Peyer's patch (tissue), 4 donors: ENCODE measurements at places on chromosomes 5 and 9. TPM values are rescaled to one million over a fixed set of nuclear protein-coding genes. Genes with fewer than 3 reads are reported as not detected.

DNA sequence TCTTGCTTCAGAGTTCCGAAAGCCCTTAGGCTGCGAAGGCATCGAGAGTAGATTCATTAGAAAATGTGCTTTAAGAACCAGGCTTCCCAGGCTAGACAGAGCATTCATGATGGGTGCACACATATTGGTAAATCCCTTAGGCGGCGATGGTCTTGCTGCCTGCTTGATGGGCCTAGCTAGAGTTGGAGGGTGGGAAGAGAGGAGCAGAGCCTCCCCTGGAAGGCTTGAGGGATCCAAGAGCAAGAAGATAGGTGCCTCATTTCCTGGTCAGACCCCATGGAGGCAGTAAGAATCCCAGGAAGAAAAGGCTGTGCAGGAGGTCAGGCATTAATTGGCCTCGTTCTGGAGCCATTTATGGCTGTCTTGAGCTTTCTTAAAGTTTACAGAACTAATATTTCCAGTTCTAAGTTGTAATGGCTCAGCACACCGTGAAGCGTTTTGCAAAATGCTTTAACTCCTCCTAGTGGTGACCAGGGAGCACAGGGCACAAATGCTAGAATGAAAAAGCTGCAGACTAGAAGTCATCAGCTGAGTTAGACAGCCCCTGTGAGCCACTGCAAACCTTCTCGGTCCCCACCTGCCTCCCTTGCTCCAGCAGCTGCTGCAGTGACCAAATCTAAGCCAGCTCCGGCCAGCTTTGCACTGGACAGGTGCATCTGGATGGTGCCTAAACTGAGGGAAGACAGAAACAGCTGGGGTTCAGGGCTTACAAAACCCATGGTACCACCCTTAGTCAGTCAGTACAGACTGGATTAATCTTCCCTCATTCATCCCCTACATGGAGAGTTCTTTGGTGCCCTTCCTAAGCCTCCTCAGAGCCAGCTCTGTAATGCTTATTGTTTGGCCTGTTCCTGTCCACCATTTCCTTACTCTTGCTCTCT lies 14.7 kb downstream of the SLC45A2 start:
- no peak for DNase-seq

The SPINK6 gene
- total RNA-seq = not detected

The ADGRD2 gene
- total RNA-seq = not detected

DNA sequence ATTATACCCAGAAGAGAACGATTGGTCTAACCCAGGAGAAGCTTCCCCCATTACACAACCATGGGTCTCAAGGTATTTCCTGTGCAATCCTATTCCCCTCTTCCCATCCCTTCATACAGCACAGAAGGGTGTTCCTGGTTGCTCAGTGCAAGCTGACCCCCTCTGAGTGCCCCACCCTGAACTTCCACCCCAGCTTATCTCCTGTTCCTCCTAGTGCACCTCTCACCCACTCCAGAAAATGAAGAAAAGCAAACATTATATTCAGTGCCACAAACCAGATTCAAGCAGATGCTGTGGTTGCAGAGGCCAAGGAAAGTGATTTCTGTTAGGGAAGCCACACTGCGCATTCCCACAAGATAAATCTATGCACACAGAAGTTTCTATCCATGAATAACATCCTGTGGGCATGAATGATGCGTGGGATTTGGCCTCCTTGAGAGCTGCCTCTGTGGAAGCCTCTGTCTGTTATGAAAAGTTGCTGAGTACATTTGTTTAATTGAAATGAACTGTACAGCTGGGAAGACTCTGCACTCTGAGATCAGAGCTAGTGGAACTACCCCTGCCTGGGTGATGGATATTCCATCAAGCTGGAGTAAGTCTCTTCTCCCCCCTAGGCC lies 2.2 kb upstream of the OR2S2 start:
- no peak for DNase-seq

GRCh38 chr5:685262-686171 lies 7.6 kb downstream of the TPPP start:
- DNase-seq = peak; percentile 7

DNA sequence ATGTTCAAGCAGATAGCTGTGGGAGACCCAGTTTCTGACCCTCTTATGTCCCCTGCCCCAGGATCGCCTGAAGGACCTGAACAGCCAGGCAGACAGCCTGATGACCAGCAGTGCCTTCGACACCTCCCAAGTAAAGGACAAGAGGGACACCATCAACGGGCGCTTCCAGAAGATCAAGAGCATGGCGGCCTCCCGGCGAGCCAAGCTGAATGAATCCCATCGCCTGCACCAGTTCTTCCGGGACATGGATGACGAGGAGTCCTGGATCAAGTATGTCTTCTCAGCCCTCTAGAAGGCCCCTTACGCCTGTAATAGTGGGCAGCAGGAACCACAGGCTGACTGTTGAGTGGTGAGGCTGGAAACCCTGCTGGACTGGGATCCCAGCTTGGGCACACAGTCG lies 41.1 kb downstream of the DYNC2I2 start:
- DNase-seq = no peak

DNA sequence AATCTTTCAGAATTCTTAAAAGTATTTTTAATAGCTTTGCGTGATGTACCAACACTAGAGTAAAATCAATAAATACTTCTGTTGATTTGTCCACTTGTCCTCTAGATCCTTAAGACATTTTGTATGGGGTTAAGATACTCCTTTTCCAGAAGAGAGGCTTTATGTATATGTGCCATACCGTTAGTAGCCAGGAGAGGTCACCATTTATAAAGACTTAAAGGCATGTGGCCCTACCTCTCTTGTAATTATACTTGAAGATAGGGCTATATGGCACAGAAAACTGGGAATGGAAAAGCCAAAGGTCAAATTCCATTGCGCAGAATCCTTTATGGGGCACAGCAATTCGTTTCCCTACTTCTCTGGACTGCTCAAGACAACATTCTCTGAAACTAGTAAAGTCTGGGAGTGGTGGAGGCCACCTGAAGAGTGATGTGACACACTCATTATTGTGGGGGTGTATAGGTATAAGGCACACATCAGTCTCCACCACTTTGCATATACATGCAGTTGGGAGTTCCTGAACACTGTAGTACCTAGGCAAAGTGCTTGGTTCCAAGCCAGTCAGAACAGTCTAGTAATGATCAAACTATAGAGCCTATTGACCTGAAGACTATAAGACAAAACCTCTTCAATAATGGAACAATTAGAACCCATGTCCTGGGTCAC lies 140.1 kb upstream of the FBXL17 start:
- no peak for DNase-seq

The CYLC2 gene
- not detected for total RNA-seq

GRCh38 chr5:169960659-169961058 lies 19.6 kb downstream of the INSYN2B start:
- DNase-seq = no peak

DNA sequence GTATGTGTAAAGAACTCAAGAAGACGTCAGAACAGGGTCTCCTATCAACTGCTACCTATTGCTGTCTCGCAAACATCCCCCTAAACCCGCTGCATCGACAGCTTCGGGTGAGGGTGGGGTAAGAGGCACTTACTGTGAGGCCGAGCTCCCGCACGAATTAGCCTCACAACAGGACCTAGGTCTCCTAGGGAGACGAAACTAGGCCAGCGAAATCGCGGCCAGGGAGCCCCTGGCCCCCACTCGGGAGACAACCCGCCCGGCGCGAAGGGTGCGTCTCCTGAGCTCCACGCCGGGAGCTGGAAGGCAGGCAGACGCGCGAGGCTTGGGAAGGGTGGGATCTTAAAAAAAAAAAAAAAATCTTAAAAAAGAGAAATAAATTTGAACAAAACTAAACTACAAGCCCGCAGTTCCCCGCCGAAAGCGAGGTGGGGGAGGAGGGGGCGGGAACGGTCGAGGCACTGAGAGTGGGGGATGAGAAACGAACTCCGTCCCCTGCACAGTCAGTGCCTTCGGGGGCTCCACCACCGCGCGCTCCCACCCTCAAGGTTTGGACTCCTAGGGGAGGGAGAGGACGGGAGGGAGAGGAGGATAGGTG lies 33.0 kb upstream of the NFIB start:
- DNase-seq = no peak

The IL4 gene
- total RNA-seq = not detected

GRCh38 chr5:45334939-45335338 lies 361.2 kb downstream of the HCN1 start:
- no peak for DNase-seq

- DNase-seq = peak; percentile 67
These were observed 4.8 kb upstream of the ST6GALNAC4 start for GRCh38 chr9:127921557-127922120.

DNA sequence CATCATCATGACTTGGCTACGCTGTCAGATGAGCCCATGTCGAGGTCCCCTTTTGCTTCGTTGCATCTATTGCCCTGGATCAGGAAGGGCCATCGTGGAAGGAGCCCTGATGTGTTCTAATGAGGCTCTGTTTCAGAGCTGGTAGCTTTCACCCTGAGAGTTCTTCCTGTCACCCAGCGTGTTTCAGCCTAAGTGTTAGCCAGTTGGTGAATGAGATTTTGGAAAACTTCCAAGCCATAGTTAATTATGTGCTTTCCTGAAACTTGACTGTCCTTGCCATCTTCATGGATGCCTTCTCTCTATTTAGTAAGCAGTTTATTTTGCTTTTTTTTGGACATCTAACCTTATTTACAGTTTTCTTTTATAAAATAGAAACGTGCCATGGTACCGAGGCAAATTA lies 1695.4 kb upstream of the WWC1 start:
- DNase-seq = no peak

DNA sequence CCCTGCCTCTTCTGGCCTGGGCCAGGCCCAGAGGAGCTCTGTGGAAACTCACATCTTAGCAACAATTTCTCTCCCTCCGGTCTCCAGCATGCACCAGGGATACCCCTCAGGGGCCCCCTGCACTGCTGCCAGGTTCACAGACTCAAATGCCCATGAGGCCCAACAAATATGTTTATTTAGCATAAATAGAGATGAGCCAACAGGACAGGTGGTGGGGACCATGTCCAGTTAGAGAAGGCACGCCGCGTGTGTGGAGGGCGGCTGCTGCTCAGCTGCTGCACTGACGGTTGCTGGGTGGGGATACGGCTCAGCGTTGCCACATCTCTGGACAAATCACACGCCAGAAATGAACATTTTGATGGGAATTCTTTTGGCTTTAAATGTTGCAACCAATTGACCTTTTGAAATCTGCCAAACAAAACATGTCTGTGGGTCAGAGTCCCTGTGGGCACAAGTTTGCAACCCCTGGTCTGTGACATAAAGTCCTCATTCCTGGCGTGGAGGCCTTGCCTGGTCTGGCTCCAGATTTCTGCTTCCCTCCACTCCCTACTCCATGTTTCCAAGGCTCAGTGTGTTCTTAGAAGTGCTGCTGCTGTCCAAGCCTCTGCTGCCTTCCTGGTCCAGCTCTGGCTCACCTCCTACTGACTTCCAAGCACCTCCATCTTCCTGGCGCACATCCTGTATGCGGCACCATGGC lies 88.9 kb downstream of the AMBP start:
- peak; percentile 46 for DNase-seq

The PHF2 gene
- total RNA-seq = 26.4 TPM

DNA sequence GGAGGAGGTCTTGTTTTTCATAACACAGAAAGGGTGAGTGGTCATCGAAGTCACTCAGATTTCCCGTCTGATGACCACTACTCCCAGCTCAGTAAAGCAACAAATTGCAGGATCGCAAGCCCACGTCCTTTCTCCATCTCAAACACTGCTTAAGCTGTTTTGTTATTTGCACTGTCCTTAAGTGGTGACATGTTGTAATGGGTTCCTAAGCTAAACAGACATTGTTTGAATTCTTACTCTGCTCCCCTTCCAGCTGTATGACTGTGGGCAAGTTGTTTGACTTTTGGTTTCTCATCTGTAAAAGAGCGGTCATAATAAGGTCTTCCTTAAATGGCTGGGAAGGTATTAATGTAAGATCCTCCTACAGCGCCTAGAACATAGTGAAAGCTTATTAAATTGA lies 62.8 kb upstream of the EQTN start:
- DNase-seq = no peak

The PRDM9 gene
- not detected for total RNA-seq

The CCL19 gene
- total RNA-seq = not detected

GRCh38 chr9:132079391-132080091 lies at the start of gene MED27:
Gene MED27, minus strand, starts transcription at chr9:132079867. Its CDS starts 23 bp downstream, at chr9:132079844.
- DNase-seq = peak; percentile 90

The SYNPO gene
- 63.2 TPM for total RNA-seq

DNA sequence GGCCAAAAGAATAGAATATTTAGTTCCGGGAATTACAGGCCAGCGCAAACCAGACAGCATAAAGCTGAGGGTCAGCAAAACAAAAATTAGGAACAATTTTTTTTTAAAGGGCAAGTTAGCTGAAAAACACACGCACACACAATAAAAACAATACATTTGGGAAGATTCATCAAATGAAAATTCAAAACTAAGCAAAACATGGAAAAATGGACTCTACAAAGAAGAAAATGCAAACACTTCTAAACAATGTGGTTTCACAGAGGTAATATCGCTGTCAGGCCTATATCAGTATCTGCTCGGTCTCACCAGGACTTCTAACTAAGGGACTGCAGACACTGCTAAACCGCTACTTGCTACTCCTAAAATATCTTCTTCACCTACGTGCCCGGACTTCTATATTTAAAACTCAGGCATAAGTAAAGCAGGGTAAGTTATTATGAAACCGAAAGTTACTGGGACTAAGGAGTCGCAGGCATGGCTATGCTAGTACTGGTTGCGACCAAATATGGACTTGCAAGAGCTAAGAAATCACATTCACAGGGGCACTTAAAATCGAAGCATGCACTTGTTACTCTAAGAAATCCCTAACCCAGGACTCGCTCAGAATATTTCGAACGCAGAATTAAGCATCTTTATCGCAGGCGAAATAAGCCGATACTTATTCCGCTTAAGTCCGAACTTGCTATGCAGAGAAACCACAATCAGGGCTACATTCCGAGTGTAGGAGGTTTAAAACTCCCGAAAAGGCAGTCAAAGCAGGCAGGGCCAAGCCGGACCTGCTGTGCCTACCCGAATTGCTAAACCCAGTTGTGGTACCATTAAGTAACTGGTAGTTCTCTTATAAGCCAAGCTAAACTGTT lies 2.3 kb downstream of the ANXA2R start:
- peak; percentile 36 for DNase-seq

- DNase-seq = no peak
These were observed at the start of gene CCDC192 for GRCh38 chr5:127702926-127703561. Gene CCDC192, plus strand, starts transcription at chr5:127703391. Its CDS starts 55 bp downstream, at chr5:127703446.

The SARDH gene
- 0.47 TPM for total RNA-seq

The WHRN gene
- total RNA-seq = 35.5 TPM

The AIF1L gene
- total RNA-seq = 2.7 TPM

- no peak for DNase-seq
These were observed 297.0 kb upstream of the SLC24A2 start for GRCh38 chr9:20085842-20086241.

GRCh38 chr5:111262153-111262552 lies 38.0 kb downstream of the CAMK4 start:
- no peak for DNase-seq
